Activated CD4-positive, alpha-beta T cell treated with anti-CD3 and anti-CD28 coated beads, Interleukin-2, Interleukin-6, amounts not matched to agents 100 ng/mL and 50 ng/mL, durations not matched to agents 16 hours and 8 hours (primary cell): ENCODE measurements at places on chromosomes 3 and 15.

DNA sequence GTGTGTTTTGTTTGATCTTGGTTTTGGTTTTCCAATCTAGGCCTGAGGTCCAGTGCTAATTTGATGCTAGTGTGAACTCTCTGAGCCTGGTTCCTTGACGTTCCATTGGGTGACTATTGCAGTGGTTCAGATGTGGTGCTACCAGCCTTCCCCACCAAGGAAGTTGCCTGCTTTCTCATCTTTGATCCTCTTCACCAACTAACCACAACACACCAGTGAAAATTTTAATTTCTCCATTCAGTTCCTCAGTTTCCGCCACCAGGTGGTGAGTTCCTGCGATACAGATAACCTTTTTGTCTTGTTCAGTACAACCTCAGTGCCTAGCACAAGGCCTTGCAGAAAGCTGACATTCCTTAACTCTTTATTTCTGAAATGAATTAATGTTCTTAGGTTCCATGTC is 337.4 kb upstream of the TPRG1 start:
- DNase-seq: peak; percentile 22

DNA sequence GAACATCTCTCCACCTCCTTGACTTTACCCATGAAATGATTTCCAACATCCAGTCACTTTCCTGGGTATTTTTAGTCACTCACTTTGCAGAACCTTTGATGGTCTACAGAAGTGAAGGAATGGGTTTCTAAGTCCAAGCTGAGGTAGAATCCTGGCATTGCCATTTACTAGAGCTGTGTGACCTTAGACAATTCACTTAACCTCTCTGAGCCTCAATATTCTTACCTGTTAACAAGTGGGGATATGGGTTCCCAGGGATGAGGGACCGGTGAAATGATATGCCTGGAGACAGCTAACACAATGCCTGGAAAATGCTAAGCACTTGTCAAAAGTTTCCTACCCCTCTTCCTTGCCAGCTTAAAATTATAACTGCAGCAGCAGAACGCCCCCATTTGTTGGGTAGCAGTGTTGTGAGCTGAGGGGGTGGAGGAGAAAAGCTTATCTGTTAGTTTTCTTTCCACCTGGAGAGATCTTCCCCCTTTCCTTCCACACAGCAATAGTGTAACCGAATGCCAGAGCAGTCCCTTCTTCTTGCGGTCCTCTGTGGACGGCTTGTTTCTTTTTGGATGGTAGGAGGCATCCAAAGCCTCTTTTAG is 319.2 kb upstream of the LRRFIP2 start:
- no peak for DNase-seq

DNA sequence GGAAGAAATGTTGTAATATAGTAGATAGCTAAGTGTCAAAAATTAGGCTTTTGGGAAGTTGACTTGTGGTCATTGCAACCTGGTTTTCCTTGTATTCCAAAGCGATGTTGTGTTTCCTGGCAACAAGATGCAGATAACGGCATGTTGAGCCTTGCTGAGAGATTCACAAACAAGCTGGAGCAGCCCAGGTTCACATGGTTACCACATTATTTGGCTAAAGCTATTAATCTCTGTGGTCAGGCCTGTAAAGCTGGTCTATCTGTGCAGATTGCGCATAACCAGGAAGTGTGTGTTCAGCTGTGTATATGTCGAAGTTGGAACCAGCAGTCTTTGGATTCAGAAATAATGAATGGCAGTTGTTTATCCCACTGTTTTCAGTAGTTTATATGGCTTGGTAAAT is 6.6 kb downstream of the TIPARP start:
- no peak for DNase-seq

DNA sequence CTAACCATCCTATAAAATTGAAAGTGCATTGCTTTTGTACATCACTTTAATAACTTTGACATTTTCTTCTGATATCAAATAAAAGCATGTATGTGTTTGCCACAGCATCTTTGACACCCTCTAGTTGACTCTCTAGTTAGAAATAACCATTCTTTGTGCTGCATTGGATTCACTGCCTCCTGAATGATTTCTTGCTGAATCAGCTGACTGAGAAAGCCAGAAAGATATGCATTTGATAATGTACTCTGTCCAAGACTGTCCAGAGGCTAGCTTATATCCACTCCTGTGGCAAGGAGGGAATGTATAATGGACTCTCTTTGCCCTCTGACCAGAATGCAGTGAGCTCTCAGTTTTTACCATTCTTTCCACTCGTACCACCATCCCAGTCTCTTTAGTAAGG is 6.2 kb downstream of the RAB11A start:
- DNase-seq: no peak

DNA sequence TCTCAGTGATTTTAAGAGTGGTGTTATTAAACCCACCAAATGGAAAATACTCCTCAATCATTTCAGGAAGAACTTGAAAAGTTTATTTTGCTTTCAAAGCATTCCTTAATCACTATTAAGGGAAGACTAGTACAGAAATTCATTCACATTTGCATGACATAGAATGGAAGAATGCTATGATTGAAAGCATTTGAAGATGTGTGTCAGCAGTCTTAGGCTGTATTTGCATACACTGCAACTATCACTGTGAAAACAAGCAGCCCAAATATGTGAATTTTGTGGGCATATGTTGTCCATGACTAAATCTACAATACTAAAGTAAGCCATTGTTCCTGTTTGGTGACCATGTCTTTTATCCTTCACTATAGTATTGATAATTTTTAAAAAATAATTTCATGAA is 95.8 kb downstream of the CNTN3 start:
- DNase-seq: no peak

DNA sequence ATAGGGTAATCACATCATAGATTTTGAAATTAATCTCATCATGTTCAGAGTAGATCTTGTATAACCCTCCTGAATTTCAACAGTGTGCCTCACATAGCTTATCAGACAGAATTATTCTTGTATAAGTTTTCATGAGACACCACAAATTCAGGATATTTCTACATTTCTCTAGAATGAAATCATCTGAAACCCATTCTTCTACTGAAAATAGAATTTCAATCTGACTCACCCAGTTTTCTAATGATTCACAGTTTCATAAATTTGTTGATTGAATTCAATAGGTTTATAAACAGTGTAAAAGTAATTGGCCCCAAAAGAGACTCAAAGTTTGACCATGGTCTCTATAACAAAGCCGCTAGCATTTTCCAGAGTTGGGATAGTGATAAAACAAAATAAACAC is 1082.6 kb upstream of the EPHA6 start:
- no peak for DNase-seq

DNA sequence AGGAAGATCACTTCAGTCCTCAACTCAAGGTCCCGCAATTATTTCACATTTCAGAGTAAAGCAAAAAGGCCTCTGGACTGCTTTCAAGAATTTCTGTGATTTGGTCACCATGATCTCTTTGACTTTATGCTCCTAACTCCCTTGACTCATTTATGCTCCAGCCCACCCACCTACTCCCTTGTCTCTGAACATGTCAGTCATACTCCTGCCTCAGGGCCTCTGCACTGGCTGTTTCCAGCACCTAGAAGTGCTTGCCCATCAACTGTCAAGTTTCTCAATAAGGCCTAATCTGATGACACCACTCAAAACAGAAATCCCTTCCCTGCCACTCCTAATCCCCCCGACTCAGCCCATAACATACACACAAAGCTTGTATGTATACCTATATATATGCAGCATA is 36.1 kb upstream of the CSPG5 start:
- DNase-seq: no peak

DNA sequence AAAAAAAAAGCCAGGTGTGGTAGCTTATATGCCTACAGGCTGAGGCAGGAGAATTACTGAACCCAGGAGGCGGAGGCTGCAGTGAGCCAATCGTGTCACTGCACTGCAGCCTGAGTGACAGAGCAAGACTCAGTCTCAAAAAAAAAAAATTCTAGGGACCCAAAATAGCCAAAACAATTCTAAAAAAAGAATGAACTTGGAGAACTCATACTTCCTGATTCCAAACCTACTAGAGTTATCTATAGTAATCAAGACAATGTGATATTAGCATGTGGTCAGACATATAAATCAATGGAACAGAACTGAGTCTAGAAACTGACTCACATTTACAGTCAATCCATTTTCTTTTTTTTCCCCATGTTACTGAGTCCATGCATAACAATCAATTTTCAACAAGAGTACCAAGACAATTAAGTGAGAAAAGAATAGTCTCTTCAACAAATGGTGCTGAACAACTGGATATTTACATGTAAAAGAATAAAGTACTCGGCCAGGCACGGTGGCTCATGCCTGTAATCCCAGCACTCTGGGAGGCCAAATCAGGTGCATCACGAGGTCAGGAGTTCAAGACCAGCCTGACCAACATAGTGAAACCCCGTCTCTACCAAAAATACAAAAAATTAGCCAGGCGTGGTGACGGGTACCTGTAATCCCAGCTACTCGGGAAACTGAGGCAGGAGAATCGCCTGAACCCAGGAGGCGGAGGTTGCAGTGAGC is 11.9 kb downstream of the PRKAR2A start:
- DNase-seq: no peak
